ENCODE measurements at places on chromosomes 4 and X.

DNA sequence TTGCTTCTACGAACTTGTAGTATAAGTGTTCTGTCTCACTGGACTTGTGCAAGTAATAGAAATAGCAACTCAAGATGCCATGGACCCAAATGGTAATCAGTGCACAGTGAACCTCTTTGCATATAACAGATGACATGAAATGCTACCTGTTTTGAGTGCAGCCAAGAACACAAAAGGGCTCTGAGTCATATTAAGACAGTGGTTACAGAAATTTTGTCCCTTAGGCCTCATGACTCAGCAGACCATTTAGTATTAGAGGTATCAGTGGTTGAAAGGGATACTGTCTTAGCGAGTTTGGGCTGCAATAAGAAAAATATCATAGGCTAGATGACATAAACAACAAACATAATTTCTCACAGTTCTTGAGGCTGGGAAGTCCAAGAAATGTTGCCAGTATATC is 502.9 kb upstream of the PCDH10 start:
- no peak for DNase-seq

DNA sequence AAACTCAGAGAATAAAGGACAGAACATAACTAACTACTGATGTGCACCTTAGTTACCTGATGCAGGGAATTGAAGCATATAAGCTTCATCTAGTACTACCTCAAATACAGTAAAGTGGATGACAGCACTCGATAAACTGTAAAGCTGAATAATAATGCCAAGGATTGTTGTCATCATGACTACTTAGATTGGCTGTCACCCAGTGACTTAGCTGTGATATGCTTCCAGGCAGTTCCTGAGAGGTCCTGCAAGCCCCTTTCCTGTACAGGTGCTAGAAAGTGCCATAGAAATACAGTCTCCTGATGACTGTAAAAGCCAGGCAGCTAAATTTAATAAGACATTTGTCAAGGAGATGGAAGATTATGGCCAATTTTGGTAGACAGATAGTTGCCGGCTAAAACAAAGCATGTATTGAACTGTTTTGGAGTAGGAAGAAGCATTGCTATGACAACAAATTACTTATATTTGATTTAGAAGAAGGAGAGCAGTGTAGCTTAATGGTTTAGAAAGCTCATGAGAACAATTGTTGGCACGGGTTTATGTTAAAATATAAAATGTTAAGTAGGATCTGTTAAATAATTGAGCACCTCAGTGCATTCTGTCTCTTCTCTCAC is 29.7 kb downstream of the TMEM164 start:
- peak; percentile 41 for DNase-seq

DNA sequence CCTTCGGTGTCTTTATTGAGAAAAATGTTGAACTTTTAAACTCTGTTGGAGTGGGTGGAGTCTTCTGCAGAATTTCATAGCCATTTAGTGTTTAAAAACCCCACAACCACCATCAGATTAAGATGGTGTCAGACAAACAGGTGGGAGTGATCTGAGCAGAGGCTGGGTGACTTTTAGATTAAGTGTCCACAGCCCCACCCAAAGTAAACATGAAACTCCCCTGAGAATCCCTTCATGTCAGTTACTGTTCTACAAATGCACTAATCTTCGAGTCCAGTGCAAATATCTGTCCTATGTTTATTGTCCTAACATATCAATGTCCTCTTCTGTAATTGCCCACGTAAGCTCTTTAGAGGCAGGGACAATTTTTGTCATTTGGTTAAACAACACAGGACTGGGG is 175.6 kb upstream of the RBPJ start:
- DNase-seq, result no peak

GRCh38 chrX:47078129-47079043 is at the start of gene RGN:
Gene RGN, plus strand, starts transcription at chrX:47078443. Its CDS starts 2,702 bp downstream, at chrX:47081145.
- DNase-seq, result no peak

- peak; percentile 8 for DNase-seq
Observed at GRCh38 chrX:38754102-38754790, 47.0 kb upstream of the MID1IP1 start.

Measured in NCI-H2081 treated with DMSO at 0.1 percent for 48 hours (cell line).